ENCODE measurements at places on chromosomes 2 and 18.

DNA sequence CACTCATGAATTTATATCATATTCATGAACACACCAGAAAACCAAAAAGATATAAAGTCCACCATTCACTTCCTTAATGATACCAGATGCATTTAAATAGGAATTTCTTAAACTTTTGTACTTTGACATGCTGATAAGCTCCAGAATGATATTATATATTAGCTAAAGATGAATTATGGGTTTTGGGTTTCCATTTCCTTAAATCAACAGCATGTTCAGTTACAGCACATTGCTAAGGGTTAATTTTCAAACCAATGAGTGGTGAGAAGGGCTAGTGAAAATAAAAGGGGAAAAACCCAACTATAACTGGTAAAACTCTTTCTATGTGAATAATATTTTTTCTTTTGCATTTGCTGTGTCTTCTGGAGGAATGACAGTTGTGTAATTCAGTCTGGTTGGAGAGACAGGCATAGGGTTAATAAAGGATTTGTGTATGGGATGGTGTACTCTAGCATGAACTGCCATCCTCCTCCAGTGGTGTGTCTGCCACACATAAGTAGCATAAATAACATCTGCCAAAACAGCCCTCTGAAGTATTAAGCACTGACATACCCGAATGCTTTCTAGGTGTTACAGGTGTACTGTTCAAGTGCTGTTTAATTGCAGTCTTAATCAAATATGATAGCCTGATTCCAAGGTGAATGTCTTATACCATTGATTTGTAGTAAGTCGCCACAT, 19.3 kb upstream of the CPS1 start:
- DNase-seq, result no peak

- DNase-seq, result no peak
These were observed 84.1 kb upstream of the NCKAP5 start for GRCh38 chr2:133652398-133652797.

- DNase-seq, result no peak
These were observed 800.1 kb downstream of the SATB2 start for GRCh38 chr2:198657512-198658121.

DNA sequence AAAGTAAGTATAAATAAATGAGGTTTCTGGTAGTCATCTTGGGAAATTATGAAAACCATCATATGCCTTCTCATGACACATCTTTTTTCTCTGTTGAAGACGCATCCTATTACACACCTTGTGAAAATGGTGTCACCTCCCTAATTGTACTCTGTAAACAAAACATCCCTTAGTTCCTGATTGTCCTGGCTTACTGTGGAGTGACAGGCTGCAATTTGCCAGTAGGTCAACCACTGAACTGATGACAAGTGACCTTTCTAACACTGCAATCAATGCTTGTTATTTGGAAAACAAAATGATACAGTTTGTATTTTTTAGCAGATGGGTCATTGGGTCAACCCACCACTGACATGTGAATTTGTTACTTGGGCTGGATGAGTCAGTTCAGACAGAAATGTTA, 219.5 kb downstream of the PTPRM start:
- no peak for DNase-seq

DNA sequence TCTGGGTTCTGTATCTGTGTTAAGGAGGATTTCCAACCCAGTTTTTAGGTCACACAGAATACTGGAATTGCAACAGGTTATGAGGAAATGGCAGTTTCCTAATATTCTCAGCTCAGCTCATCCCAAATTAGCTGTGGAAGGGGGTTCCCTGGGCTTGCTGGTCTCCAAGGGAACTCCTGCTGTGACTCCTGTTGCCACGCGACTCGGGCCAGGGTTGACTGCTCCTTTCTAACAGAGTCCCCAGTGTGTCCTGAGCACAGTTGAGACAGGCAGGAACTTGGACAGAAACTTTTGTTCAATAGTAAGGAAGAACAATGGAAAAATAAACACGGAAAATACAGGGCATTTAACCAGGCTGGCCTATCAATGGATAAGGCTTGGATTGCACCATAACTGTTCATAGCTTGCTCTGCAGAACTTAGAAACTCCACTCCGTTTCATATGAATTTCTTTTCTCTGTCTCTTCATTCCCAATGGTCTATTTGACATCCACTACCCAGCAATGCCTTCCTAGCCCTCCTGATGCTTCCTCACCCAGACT, 3.8 kb upstream of the ROCK2 start:
- no peak for DNase-seq

DNA sequence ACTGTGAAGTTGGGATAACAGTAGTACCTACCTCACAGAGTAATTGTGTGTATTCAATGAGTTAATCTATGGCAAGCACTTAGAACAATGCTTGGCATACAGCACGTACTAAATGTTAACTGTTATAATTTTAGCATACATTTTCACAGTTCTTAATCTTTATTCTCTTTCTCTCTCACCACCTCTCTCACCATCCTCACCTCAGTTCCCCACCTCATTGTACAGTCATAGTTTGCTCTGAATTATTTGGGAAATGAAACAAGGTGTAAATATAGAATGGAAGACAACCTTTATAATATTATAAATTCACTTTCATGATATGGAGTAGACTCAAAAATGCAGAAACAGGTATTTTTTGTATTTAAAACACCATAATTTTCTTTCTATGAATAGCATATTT, 40.0 kb upstream of the DNAH7 start:
- no peak for DNase-seq

- no peak for DNase-seq
These were observed 37.3 kb upstream of the B3GNT2 start for GRCh38 chr2:62158444-62159121.

- DNase-seq, result no peak
These were observed 166.5 kb downstream of the ASB1 start for GRCh38 chr2:238593236-238593635.

GRCh38 chr18:58891776-58892175, 27.1 kb downstream of the ZNF532 start:
- DNase-seq, result no peak

DNA sequence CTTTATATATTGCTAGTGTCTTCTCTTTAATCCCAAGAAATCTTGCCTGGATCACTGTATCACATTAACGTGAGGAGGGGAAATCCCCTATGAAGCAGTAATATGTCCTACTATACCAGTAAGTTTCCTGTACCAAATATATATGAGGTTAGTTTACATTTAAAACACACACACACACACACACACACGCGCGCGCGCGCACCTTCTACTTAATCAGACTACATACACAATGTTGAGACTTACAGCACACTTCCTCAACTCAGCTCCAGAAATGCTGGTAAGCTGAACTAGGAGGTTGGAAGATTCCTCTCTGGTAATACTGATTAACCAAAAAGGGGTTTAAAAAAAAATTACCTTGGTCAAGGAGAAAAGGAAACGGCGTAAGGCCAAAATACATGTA, 49.3 kb downstream of the USP34 start:
- no peak for DNase-seq

DNA sequence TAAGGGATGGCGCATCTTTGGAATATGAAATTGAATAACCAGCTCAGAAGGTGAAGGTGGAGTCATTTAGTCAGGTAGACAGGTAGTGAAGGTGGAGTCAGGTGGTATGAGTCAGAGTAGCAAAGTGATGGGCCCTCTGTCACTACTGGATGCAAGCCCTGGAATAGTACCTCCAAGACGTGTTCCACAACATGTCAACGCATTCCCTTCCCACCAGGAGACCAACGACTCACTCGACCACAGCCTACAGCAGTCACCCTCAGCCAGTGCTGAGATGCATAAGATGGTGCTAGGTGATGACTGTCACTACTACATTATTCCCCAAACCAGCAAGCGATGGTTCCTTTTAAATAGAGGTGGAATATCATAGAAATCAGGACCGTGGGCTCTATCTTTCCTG, 6.8 kb downstream of the CPLX4 start:
- DNase-seq, result no peak

GRCh38 chr18:38602341-38602740, 1036.7 kb upstream of the CELF4 start:
- no peak for DNase-seq

DNA sequence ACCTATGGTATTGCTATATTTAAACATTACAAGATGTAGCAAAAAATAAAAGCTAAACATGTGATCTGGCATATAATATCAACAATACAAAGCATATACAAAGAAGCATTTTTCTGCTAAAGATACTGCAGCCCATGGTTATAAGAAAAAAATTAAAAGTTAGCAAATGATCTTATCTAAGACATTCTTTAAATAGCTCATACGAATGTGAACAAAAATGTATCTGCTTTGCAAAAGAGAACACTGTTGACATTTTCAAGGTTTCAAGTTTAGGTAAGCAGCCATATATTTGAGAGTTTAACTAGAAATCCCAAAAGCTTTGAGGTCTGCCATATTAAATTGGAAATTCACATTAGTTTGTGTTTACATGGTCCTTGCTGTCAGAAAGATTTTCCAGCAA, 301.0 kb upstream of the SLC39A10 start:
- no peak for DNase-seq

DNA sequence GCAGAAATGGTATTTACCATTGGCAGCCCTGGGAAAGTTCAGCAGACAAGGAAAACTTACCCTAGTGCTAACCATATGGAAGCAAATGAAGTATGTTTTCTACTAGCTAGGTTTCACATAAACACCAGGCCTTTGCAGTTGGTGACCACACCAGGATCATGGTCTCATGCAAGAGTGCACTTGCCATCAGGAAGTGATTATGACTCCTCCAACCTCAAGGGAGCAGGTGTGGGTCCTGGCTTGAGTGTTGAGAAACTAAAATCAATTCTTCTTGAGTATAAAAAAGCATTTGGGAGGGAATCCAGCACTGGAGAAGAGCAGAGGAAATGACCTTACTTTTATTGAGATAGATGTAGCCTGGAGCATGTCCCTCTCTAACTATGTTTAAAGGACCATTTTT, 56.8 kb upstream of the SPAG16 start:
- DNase-seq, result no peak

DNA sequence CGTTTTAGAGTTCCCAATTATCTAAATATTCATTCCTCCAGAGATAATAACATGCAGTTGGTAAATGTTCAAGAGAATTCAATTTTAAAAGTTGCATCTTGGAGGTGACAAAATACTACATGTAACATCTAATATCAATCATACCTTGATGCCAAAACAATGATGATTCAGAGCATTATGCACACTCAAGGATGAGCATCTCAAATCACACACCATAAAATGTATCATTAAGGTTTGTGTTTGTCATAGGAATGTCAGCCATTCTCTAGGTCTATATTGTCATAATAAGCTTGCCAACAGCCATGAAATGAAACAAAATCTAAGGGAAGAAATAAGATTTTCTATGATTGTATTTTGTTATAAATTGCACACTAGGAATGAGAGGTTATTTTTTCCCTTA, 1667.0 kb downstream of the DPP10 start:
- DNase-seq, result no peak

DNA sequence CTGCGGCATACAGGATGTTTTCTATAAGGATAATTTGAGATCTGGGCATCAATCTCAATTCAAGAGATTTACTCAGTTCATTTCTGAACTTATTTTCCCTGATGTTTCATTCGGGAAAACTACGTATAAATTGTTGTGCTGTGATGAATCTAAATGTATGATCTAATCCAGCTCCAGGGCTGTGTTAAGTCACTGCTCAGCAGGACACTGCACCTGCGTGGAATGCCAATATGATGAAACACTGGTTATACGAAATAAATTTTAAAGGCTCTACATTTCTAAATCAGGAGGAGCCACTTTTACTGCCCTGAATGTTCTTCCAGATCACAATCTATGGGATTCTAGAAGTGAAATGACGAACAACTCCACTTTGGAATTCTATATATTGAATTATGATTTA, 259.0 kb downstream of the HNMT start:
- DNase-seq, result no peak

GRCh38 chr2:212173331-212173730, 365.3 kb downstream of the ERBB4 start:
- no peak for DNase-seq

DNA sequence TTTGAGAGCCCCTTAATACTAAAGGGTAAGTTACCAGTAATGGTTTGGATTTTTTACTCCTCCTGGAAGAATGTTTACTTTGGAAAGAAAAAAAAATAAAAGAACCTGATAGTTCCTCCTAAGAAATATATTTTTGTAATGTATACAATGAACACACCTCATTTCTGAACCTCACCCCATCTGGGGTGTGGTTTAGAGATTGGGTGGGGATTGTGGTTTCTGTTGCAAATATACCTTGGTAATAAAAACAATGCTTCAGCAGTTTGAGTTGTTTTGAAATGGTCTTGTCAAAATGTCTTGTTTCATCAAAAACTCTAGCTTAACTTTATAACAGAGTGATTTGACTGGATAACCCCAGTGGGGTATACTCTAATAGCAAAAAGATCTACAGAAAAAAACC, 448.9 kb upstream of the MEIS1 start:
- DNase-seq, result no peak

- no peak for DNase-seq
These were observed 88.7 kb upstream of the LCLAT1 start for GRCh38 chr2:30358351-30358750.

DNA sequence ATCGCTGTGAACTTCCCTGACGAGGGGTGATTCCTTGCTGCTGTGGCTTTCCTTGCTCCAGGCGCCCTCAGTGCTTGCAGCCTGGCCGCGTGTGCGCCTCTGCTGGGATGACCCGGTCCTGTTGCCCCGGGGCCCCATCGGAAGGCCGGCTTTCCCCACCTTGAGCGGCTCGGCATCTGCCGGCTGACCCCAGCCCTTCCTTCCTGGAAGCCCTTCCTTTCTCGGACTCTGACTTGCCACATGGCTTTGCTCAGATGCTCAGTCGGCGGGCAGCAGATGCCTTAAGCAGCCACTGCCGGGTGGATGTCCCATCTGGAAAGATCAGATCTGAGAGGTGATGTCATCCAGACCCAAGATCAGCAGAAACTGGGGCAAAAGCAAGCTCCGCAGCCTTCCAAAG, 100.5 kb upstream of the ODC1 start:
- no peak for DNase-seq

GRCh38 chr18:1840878-1841277, 730.4 kb downstream of the METTL4 start:
- no peak for DNase-seq

DNA sequence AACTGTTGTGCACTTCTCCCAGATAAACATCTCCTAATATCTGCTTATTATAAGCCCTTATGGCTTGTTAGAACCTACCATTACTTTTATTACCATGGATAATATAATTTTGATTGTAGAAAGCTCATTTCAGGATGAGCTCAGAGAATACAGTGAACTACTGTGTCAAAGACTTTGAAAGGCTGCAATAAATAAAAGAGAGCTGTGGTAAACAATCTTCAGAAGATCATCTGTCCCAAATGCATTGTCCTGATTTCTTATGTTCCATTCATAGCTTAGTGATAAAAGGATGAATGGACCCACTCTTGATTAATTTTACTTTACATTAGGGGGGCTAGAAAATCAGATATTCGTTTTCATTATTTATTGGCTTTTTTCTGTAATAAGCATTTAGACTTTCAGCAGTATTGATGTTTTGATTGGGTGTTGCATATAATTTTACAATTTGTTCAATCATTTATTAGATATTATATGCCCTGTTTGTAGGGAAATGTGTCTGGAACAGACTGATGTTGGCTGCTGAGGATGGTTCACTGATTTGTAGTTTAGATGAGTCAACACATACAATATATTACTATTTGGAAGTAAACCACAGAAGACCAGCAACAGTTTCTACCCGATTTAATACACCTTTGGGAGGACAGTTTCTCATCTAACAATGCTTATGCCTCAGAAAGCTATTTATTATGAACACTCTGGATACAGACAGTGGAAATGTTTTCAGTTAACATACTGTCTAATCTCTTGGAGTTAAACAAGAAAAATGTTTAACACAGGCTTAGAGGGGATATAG, 147.2 kb downstream of the TMEFF2 start:
- no peak for DNase-seq

- DNase-seq, result no peak
These were observed 75.3 kb downstream of the TANC1 start for GRCh38 chr2:159043710-159044109.
